Stimulated activated CD4-positive, alpha-beta T cell treated with anti-CD3 and anti-CD28 coated beads, Interleukin-1b, Interleukin-23, amount 100 ng/mL, for 1 hour (primary cell): ENCODE measurements at places on chromosomes 13 and 19.

DNA sequence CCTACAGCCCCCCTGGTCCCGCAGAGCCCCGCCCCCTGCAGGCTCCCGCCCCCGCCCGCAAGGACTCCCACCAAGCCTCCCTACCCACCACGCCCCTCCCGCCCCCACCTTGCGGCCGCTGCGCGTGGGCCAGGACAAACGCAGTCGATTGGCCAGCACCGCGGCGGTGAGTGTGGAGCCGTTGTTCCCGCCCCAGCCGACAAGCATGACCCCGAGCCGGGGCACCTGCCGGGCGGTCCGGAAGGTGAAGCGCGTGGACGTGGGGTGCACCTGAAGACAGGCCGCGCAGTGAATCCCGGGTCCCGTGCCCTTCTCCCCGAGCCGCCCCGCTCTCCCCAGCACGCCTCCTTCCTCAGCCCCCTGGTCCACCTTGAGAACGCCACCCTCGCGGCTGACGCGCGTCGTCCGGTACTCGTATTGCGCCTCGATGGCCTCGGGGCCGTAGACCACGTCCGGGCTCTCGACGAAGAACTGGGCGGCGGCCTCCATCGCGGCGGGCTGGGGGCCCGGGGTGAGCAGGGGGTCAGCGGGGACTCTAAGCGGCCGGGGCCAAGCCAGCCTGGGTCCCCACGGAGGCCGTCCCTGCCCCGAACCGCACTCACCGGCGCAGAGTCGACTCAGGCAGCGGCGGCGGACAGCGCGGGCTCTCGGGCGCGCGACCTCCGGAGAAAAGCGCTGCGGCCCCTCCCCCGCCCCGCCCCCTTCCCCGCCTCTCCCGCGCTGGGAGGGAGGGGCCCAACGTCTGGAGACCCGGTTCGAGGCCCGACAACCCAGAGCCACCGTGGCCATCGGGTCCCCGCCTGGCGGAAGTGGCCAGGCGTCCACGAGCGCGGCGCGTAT is at the start of gene ISYNA1:
Gene ISYNA1, minus strand, starts transcription at position 643 of the 840 bp plus-strand sequence. Its CDS starts 154 bp downstream, at position 489.
- DNase-seq, result no peak

- no peak for DNase-seq
These were observed 581.9 kb upstream of the PRR20A start for GRCh38 chr13:56558698-56559320.

DNA sequence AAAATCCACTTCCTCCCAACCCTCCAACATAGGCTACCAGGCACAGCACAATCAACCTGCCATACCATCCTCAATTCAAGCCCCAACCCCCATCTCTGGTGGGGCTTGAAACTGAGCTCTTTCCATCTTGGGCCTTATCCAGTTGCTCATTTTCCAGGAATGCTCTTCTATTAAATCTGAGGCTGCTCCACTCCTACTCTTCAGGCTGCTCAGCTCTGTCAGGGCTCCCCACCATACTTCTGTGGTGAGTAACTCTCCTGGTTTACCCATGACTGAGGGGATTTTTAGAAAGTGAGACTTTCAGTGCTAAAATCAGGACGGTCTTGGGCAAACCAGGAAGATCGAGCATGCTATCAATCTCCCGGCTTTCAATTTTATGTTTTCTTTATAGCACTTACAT is 512.8 kb downstream of the LMO7 start:
- no peak for DNase-seq

DNA sequence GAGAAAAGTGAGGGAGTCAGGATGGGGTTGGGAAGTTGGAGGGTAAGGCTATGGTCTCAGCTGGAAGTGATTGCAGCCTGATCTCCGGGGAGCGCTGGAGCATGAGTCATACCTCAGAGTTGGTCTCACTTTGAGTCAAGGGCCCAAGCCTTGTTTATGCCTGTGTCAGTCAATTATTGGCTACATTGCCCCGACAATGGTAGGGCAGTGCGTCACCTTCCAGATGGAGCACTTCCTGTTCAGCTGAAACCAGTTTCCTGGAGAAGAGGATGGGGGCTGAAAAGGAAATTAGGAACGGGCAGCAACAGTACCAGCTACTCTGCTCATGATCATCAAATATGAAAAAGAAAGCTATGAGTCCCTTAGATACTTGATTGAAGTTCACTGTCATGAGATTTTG is 60.4 kb downstream of the ADGRE1 start:
- DNase-seq, result peak; percentile 6

DNA sequence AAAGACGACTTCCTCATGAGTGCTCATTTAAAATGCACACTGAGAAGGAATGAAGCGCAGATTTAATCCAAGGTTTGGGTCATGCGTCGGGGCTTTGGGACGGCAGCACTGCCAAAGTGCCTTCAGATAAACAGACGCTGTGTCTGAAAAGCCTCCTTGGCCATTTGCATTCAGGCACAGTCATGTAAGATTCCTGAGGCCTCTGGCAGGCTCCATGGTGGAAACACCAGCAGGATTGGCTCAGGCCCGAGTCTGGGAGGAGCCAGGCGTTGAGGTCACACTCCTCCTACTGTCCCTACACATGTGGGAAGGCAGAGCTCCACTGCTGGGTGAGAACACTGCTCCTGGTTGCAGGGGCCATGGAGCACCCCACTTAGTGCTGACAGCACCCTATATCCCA is 113.3 kb upstream of the KL start:
- no peak for DNase-seq

DNA sequence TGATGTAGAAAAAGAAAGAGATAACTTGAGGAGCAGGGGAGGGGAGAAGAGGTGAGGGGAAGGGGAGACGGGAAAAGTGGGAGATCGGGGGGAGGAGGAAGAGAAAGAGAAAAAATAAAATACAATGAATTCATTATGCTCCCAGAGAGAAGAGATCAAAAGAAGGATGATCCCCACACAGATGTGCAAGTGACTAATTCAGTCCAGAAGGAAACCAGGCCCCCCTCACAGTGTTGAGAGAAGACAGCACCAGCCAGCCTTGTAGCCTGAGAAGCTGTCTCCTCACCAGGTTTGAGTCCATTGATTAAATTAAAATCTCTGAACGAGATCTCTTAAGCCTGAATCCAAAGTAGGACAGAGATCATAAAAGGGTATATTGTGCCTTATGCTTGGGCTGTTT is 333.7 kb upstream of the NBEA start:
- no peak for DNase-seq

- no peak for DNase-seq
These were observed 526.1 kb downstream of the KLF12 start for GRCh38 chr13:73608157-73608516.

DNA sequence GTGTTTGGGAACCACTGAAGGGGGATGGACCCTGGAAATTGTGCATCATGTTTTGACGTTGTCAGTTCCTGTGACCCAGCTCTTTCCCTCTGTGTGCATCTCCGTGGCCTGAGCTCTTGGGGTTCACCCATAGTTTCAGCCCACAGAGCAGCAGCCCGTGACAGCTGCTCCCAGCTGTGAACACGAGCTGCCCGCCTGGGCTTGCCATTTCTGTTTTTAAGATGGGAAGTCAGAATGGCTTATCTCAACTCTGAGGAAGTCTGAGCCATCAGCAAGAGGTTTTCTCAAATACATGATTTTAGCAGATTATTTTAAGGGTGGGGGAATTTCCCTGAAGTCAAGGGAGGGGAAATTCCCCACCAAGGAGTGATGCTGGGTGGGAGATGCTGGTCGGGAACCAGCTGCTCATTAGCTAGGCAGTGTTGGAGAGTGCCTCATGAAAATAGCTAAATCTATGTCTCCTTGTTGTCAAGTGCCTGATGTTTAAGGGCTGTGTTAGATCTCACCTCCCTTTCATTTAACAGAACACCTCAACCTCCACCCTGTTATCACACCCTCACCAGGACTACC is 34.8 kb upstream of the C1QTNF9 start:
- DNase-seq, result peak; percentile 31

DNA sequence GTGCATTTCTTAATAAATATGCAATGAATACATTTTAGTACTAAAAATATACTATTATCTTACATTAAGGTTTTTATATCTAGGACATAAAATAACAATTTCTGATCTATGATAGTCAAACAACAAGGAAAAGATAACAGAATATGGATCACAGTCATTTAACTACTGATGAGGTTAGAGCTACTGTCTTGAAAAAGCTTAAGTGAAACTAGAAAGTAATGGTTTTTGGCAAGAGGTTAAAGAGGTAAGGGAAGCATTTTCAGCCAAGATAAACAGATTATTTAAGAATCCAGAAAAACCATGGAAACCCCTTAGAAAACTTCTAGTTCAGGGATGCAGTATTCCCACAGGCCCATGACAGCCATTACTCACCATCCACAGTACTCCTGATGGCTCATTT is 787.4 kb downstream of the DACH1 start:
- no peak for DNase-seq

DNA sequence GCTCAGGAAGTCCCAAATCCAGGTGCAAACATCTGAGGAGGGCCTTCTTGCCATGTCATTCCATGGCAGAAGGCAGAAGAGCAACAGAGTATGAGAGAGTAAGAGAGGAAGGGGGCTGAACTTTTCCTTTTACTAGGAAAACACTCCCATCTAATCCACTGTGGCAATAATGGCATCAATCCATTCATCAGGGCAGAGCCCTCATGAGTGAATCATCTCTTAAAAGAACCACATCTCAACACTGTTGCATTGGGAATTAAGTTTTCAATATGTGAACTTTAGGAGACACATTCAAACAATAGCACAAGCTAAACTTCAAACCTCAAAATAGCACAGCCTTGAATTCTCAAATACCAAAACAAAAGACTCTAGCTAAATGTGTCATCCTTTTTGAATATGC is 264.5 kb downstream of the KCTD12 start:
- DNase-seq, result no peak
